ENCODE measurements at places on chromosomes 5 and 9. TPM values are rescaled to one million over a fixed set of nuclear protein-coding genes. Genes with fewer than 3 reads are reported as not detected.

The CREBRF gene
- 22.3 TPM for total RNA-seq

GRCh38 chr5:39024884-39025283 lies 49.3 kb downstream of the RICTOR start:
- DNase-seq: no peak

The FANCC gene
- 12.3 TPM for total RNA-seq

GRCh38 chr5:111144352-111144930 lies 52.3 kb downstream of the WDR36 start:
- no peak for DNase-seq

DNA sequence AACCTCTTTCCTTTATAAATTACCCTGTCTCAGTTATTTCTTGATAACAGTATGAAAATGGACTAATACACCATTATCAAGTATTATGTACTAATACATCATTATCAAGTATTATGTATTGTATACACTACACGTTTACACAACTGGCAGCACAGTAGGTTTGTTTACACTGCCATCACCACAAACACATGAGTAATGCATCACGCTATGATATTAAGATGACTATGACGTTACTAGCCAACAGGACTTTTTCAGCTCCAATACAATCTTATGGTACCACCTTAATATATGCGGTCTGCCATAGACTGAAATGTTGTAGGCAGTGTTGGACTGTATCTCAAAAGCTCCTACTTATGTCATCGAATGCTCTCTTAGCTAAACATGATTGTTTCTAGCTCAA lies 28.2 kb downstream of the PRELID2 start:
- no peak for DNase-seq

DNA sequence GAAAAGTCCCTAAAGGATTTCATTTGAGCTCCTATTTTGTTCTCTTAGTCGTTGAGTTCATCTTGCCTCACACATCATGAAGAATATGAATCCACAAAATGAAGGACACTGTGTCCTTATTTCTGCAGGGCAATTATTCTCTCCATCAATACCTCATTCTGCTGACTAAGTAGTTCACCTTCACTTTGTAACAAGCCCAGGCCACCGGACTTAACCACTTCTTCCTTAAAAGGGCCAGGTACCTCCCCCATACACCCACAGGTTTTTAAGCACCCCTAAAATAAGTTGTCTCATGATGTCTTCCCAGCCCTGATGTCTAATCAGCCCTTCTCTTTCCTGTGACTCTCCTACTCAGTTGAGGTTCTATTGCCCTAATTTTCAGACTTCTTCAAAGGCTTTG lies 67.1 kb upstream of the PLPP6 start:
- no peak for DNase-seq

DNA sequence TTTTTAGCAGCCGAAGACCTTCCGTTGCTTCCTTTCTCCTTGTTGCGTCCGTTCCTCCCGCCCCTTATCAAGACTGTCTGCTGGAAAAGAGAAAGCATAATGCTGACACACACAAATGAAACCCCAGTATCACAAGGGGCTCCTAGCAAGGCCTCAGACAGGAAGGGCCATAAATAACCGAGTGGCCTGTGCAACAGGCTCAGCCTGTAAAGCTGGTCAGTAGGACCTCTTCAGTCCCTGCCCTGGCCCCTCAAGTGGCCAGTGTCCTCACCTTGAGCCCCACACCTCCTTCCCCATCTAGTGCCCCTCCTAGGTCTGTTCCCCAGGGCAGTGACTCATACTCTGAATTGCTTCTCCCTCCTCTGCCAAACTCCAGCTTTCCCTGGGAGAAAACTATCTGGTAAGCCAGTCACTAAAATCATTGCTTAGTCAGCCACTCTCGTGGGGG lies 174.6 kb upstream of the IL12B start:
- no peak for DNase-seq

DNA sequence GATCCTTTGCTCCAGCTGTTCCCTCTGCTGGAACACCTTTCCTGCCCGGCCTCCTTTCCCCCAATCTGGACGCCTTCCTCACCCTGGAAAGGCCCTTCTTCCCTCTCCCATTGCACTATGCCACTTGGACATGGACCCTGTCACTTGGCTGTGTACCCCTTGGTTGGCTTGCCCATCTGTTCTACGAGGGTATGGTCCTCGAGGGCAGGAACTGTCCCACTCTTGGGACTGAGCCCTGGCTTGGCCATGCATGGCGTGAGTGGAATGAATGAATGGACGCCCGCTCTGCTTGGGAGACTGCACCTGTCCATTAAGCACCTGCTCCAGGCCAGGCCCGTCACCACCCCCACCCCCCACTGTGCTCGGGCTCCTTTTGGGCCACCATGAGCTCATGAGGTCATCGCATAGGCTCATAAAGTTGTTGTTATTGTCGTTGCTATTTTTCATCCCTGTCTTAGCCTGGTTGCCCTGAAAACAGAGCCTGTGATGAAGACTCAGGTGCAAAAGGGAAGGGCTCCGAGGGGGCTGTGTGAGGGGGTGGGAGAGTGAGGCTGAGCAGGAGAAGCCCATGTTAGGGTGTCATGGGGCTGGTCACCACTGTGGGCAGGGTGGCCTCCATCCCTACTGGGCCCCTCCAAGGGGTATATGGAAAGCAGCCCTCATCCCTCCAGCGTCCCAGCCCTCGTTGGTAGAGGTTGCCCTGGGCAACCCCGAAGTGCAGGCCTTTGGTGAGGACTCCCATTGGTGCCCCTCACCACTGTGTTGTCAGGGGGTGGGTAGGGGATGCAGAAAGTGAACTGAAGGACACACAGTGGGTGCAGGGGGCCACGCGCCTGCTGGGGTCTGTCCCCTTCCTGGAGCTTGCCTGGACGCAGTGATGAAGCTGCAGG lies 57.2 kb upstream of the IER5L start:
- no peak for DNase-seq

- no peak for DNase-seq
These were observed 56.7 kb upstream of the SLC44A1 start for GRCh38 chr9:105187781-105188180.

The AJM1 gene
- 4.5 TPM for total RNA-seq

The S100Z gene
- total RNA-seq: not detected

- no peak for DNase-seq
These were observed 30.9 kb downstream of the FAXDC2 start for GRCh38 chr5:154819546-154819945.
